Activated CD8-positive, alpha-beta memory T cell treated with anti-CD3 and anti-CD28 coated beads for 48 hours (primary cell): ENCODE measurements at places on chromosomes 1 and 21.
A peak's percentile ranks its signal among the peaks of the same experiment; 100 is the strongest.

- DNase-seq = no peak
Observed at GRCh38 chr1:50047916-50048694, 24.4 kb upstream of the AGBL4 start.

DNA sequence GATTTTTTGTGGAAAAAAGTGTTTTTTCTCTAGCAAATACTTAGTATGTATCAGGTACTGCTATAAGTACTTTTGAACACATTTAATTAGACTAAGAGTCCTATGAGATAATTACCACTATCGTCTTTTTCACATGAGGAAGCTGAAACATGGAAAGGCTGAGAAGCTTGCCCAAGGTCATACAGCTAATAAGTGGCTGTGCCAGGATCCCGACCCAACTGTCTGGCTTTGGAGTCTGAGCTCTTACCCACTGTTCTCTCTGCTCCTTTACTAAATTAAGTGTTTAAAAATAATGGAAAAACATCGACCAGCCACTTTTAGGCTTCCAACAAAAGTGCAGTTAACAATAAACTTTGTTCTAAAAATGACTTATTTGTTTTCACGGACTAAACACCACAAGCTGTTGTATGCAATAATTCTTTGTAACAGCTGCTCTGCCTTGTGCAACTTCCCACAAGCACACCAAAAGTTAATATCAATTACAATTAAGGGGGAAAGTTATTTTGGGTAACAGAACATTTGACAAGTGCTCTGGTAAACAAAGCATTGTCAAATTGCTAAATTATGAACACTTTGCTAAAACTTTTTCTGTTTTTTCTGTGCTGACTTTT is 75.7 kb downstream of the CRB1 start:
- no peak for DNase-seq

- DNase-seq = no peak
Observed at GRCh38 chr21:39386899-39387298, 38.0 kb upstream of the HMGN1 start.

DNA sequence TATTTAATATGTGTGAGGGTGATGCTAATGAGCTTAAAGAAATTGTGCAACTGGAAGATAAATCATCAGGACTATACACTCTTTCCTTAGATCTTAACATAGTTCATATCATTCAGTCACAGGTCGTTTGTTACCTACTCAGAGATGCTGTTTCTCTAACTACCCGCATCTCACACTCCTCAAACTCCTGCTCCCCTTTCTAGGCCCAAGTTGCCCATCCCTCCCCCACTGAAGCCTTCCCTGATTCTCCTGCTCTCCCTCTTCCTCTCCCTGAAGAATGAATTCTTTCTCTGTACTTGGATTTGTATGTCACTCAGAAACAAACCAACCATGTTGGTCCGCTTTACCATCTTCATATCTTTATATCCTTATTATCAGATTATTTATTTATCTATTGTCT is 9.1 kb downstream of the SH3GLB1 start:
- DNase-seq = no peak

DNA sequence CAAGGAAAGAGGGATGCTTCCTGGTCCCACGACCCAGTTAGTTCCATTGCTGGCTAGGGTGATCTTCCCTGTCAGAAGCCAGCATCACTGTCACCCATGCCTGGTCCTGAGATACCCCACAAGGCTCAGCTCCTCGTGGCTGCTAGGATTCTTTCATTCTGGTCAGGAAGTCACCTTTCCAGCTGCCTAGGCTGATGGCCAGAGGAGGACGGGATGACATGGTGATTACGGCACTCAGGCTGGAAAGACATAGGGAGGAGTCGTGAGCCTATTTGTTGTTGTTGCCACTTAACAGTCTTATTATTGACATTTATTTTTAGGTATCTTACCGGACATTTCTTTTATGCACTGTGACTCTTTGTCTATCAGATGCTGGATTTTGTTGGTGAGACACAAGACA is 20.0 kb upstream of the MAPKAPK2 start:
- no peak for DNase-seq

GRCh38 chr1:32400876-32401631 is 6.8 kb upstream of the BSDC1 start:
- peak; percentile 33 for DNase-seq

DNA sequence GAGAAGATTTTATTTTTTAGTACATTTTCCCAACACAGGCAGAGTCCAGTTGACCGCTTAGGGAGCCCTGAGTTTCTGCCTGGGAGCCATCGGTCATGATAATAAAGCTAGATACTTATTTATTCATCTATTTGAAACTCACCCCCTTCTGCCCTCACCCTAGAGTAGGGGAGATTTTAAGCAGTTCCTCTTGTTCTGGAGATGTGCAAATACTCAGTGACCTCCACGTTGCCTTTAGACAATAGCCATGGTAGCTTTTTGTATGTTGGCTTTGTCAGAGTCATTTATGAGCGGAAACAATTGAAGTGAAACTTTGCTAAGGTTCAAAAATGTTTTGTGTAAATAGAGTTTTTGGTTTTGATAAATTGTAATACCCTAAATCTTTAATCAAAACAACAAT is 45.7 kb upstream of the PLPPR4 start:
- DNase-seq = no peak

DNA sequence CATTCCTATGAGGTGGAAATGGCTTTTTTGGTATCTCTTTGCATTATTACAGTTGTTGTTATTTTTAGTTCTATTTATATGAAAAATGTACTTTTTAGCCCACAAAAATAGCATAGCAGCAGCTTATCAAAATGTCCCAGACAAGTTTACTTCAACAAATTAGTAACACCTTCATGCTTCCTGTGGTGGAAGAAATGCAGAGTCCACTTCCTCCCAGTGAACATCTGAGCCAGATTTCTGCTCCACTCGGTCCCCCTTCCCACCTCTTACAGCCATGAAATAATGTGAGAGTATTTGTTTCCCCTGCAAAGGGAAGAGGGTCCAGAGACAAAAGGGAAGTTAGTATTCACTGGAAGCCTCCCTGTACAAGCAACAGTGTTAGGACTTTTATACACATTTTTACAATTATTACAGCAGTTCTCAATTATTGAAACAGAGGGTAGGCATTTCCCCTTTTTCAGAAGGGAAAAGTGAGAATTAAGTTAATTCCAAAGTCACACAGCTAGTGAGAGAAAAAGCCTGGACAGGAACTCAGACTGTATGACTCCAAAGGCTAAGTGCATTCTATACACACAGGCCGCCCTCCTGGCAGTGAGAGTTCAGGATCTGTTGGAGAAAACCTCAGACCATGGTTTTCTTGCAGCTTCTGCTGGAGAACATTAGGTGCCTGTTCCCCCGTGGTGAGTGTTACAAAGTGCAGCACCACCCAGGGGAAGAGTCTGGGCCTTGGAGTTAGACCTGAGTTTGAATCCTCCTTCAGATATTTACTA is 126.5 kb downstream of the PBX1 start:
- no peak for DNase-seq

- no peak for DNase-seq
Observed at GRCh38 chr21:37763298-37763697, 153.0 kb downstream of the KCNJ6 start.

DNA sequence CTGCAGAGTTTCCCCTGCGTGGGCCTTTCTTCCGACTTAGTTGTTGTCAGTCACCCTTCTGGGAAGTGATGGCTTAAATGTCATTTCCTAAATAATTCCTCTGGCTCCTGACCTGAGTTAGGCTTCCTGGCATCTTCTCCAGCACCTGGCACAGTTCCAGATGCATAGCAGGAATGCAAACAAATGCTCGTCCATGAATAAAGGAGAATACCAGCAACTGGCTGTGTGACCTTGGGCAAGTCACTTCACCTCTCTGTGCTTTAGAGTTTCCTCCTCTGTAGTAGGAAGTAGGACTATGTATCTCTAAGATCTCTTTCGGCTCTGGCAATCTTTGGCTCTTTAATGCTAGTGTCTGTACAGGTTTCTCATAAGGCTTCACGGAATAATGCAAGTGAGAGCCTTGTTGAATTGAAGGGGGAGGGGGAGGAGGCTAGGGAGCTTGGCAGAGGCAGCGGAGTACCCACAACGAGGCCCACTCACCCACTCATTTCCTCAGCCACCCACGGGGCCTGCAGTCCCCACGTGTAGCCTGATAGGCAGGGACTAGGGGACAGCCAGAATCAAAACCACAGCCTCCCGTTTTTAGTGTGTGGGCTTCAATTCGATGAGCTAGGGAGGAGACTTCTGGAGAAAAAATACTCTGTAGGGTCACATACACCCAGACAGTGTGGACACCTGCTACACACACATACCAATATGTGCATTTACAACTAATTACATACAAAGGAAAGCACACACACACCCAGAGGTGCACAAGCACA is 48.1 kb downstream of the TENT5C start:
- no peak for DNase-seq

GRCh38 chr1:95245029-95245428 is 11.0 kb downstream of the RWDD3 start:
- DNase-seq = no peak

GRCh38 chr1:157566484-157567300 is 14.4 kb upstream of the FCRL5 start:
- DNase-seq = no peak

DNA sequence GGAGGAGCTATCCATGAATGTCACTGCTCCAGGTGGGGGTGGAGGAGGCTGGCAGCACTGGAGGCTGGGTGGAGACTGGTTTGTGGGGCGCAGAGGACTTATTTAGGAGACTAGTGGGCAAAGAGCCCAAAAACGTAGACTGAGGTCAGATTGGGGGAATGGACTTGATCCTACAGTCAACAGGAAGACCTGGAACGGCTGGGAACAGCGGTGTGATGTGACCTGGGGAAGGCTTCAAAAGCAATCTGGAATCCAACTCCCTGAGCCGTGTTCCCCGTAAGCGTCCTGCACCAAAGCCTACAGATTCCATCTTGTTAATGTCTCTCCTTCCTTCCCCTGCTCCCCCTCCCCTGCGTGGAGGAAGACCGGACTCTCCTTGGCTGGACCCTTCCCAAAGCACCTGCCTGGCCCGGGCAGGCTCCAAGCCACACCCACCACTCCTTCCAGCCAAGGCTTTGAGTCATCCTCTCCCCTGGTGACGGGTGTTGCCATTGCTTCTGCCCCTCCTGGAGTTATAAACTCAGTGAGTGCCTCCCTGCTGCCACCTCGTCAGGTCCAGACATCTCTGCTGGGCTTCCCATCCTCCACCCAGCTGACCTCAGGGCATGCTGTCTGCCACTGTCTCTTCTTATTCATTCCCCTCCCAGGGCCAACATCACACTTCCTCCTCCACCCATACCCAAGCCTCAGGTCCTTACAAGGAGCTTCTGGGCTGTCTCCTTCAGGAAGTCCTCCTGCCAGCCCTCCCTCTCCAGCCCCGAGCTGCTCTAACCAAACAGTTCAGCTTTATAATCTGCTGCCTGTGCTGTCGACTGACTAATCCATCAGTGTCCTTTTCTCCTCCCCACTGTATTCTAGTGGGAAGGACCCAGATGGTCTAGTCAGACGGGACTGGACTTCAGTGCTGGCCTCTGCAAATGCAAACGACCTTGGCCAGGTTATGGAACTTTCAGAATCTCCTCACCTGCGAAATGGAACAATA is 1.6 kb upstream of the CLSTN1 start:
- no peak for DNase-seq

DNA sequence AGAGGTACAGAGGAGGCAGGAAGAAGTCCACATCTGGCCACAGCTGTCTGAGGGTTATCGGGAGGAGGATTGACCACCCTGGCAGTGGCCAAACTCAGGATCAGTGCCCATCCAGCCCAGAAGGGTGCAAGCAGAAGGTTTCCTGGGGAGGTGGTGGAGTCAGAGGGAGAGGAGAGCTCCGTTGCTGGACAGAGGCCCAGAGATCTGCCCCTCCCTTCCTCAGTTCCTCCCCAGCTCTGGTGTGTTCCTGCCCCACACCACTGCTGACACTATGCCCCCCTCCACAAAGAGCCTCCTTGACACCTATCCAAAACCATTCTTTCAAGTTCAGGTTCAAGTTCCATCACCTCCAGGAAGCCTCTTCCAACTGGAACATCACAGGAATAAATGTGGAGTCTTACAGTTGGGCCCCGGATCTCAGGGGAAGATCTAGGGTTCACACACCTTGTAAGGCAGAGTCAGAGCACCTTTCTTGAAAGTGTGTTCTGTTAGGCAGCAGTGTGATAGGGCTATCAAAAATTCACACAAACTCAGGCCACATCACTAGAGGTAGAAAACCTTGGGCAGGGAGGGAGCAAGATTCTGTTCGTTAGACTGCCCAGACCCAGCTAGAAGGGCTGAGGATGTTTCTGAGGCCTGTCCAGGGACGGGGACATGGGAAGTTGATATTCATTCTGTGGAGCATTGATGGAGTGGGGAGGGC is 7.4 kb downstream of the LDLRAD1 start:
- DNase-seq = no peak

DNA sequence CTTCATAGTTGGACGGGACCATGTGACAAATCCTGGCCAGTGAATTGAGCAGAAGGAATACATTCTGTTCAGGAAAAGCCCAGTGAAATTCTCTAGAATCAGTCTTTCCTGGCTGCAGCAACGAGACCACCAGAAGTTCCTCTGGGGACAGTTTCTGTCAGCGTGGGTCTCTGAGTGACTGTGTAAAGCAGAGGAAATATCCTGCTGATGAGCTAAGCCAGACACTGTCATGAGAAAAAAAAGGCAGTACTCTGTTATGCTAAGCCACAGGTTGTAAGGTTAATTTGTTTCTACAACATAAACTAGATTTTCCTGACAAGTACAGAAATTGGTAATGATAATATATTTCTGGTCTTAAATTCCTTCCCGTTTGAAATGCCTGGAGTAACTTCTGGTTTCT is 664.4 kb downstream of the LMO4 start:
- no peak for DNase-seq

DNA sequence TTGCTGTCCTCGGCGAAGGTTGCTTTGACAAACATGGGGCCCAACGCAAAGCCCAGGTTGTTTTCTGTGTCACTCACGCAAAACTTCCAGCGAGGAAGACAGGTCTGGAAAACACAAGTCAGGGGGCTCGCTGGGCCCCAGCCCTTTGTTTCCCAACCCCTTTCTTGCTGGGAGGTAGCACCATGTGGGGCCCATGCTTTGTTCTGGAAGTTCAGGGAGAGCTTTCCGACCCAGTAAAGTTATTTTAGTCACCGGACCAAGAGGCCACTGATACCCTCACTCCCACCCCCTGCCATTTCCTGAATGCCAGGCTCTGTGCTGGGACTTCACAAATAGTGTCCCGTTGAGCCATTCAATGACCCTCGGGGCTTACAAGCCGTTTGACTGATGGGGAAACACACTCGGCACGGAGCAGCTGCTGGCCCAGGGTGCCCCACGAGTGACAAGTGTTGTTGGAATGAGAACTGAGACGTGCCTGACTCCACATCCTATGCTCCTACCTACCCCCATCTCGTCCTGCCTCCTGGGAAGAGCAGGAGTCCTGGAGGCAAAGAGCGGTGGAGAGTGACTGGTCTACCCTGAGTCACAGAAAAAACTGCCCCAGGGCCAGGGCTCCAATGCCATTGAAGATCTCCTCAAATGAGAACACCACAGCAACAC is 52.0 kb downstream of the ECE1 start:
- DNase-seq = no peak

- DNase-seq = no peak
Observed at GRCh38 chr1:98260839-98261238, 340.0 kb upstream of the DPYD start.

- no peak for DNase-seq
Observed at GRCh38 chr21:33942426-33942825, 26.8 kb upstream of the ATP5PO start.

- DNase-seq = no peak
Observed at GRCh38 chr1:219506473-219506899, 106.4 kb downstream of the ZC3H11B start.

- DNase-seq = no peak
Observed at GRCh38 chr1:203178083-203178482, 2.5 kb upstream of the MYBPH start.
